Activated T-helper 17 cell treated with anti-CD3 and anti-CD28 coated beads, Interleukin-2, amount 50 U/mL, for 72 hours (primary cell): ENCODE measurements at places on chromosomes 5 and 9. TPM values are rescaled to one million over a fixed set of nuclear protein-coding genes. Genes with fewer than 3 reads are reported as not detected.

The HAND1 gene
- not detected for total RNA-seq

The C8G gene
- 3.1 TPM for total RNA-seq

The IL13 gene
- total RNA-seq = 2.4 TPM

The WHRN gene
- 4.0 TPM for total RNA-seq

The EDIL3 gene
- not detected for total RNA-seq

DNA sequence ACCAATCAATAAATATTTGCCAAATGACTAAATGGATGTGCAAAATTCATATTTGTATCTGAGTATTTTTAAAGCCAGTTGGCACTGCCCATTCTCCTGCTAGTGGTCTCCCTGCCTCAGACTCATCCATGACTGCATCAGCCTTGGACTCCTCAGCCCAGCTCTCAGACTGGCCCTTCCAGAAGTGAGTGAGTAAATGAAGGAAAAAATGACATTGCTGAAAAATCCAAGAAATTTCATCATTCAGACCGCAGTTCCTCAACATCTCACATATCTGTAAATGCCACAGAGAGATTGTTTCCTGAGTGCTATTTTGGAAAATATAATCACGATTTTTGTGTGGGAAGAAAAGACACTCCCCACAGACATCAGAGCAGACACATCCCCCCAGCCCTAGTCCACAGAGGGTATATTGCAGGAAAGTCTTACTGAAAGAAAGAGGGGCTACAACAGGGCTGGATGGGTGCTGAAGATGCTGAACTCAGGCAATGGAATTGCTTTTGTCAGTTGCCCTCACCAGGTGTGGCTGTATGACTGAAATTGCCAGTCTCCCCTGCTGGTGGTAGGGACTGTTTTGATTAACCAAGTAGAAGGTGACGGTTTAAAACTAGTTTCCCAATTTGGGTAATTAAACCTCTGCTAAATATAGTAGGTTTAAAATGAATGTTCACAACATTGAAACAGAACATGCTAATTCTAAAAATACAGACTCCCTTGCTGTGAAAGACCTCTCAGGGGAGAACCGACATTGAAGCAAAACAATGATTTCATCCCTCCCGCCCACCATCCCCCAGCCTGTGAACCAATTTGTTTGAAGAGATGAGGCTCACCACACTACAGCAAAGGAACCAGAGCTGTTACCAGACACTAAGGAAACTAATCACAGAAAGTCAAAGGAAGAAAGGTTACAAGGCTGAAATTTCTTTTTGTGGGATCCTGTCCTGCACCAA, 158.8 kb downstream of the DEPDC1B start:
- ATAC-seq = no peak

GRCh38 chr5:757931-758697, 26.4 kb downstream of the ZDHHC11B start:
- peak; percentile 51 for ATAC-seq

The SPINK6 gene
- not detected for total RNA-seq

The PCDHGA10 gene
- 0.06 TPM for total RNA-seq

- ATAC-seq = no peak
Measured at GRCh38 chr9:277601-278295, 63.1 kb downstream of the DOCK8 start.
